ENCODE measurements at places on chromosomes 1 and 21.
A peak's percentile ranks its signal among the peaks of the same experiment; 100 is the strongest.

GRCh38 chr1:170483051-170483450 lies 48.9 kb upstream of the GORAB start:
- DNase-seq: no peak

DNA sequence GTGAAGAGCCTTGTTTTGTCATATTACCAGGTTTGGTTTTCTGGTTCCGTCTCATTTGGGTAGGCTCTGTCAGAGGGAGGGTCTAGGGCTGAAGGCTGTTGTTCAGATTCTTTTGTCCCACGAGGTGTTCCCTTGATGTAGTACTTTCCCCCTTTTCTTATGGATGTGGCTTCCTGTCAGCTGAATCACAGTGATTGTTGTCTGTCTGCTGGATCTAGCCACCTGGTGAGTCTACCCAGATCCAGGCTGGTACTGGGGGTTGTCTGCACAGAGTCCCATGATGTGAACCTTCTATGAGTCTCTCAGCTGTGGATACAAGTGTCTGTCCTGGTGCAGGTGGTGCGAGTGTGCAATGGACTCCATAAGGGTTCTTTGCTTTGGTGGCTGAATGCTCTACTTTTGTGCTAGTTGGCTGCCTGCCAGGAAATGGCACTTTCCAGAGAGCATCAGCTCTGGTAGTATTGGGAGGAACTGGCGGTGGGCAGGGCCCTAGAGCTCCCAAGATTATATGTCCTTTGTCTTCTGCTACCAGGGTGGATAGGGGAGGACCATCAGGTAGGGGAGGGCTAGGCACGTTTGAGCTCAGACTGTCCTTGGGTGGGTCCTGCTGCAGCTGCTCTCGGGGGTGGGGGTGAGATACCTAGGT lies 246.0 kb downstream of the RYR2 start:
- DNase-seq: peak; percentile 31

DNA sequence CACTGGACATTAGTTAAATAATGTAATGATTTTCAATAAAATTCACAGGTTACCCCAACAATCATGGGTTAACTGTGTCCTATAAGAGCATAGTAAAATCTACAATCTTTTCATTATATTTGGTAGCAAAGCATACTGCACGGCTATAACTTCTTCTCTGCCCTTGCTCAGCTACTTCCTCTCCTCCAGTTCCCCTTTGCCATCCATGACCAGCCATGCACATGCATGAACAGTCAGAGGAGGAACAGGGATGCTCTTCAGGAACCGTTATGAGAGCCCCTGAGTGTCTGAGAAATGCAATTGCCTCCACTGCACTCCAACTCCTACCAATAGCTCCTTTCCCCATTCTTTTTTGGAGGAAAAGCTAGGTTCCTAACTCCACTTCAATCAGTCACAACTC lies 646.7 kb downstream of the LTN1 start:
- DNase-seq: no peak

- DNase-seq: peak; percentile 92
These were observed 2.3 kb downstream of the EDN2 start for GRCh38 chr1:41482001-41482765.

GRCh38 chr1:232551386-232551785 lies 78.5 kb downstream of the SIPA1L2 start:
- DNase-seq: no peak

- DNase-seq: peak; percentile 5
These were observed 102.0 kb upstream of the COA6 start for GRCh38 chr1:234271243-234271606.

- no peak for DNase-seq
These were observed 64.5 kb downstream of the PLPPR5 start for GRCh38 chr1:98940069-98940721.

DNA sequence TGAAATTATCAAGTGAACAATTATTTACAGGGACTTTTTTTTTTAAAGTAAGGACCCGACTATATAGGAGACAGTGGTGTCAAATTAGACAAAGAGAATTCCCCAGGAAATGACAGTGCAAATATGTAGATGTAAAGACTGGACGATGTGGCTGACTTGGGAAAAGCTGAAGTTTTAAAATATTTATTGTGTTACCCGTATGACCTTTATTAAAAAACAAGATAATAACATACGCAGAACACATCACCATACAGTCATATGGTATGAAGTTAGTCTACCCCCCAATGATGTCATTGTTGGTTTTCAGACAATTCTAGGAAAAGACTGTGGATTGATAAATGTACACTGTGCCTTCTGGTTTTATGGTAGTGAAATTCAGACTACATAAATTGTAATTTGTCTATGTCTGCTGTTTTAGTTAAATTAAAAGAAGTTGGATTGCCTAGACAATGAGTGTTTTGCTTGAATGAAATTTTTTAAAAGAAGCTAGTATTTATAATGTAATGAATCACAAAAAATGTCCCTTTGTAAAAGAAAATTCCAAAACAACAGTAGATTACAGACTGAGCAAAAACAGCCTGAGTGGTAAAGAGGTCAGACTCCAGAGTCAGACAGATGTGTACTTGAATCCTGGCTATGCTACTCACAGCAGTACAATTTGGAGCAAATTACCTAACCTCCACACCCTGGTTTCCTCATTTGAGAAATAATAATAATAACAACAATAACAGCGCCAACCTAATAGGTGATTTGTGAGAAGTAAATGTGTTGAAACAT lies 15.5 kb upstream of the PDC start:
- no peak for DNase-seq
